ENCODE measurements at places on chromosomes 3 and 15.

DNA sequence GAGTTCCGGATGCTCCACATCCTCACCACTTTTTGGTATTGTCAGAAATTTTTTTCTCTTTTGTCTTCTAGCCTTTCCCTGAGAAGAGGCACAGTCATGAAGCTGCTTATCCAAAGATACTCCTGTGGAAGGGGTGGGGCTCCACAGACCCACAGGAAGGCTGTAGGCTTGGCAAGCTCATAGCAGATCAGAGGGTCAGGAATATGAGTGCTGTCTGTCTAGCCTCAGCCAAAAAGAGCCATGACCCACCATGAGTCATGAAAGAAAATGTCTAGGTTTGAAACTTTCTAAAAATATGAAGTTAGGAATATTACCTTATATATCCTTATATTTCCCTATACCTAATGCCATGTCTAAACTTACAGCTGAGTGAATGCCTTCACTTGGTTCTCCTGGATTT is 118.2 kb upstream of the THBS1 start:
- DNase-seq: no peak

DNA sequence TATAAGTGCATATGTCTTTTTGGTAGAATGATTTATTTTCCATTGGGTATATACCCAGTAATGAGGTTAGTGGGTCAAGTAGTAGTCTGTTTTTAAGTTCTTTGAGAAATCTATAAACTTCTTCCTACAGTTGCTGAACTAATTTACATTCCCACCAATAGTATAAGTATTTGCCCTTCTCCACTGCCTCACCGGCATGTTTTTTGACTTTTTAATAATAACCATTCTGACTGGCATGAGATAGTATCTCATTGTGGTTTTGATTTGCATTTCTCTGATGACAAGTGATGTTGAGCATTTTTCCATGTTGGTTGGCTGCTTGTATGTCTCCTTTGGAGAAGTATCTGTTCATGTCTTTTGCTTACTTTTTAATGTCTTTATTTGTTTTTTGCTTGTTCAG is 94.1 kb upstream of the TP63 start:
- DNase-seq: no peak

- DNase-seq: peak; percentile 81
Measured at GRCh38 chr3:133661454-133662277, at the start of gene TOPBP1. Gene TOPBP1, minus strand, starts transcription at chr3:133661941. Its CDS starts 814 bp downstream, at chr3:133661127.

DNA sequence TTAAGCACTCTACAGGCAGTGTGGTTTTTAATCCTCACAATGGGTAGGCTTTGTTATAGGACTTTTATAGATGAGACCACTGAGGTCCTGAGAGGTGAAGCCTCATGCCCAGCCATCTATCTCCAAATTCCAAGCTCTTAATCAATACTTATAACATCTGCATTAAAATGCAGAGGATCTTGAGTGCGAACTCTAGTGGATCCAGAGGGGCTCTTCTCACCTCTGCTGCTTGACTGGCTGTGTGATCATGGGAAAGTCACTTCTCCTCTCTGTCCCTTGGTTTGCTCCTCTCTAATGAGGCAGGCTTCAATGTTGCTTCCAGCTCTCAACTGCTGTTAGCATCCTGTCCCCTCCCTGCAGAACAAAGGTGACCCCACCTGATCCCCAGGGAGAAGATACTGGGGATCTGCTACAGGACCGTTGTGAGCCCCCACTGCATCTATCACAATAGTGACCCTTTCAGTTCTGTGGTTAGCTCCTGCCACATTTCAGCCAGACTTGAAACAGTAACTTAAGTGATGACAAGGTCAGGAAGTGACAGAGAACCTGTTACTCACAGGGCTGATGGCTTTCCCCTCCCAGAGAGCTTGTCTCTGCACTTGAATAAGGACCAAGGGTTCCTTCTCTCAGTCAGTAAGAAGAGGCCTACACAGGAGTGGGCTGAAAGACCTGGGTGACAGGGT is 1.3 kb downstream of the SLC27A2 start:
- no peak for DNase-seq

DNA sequence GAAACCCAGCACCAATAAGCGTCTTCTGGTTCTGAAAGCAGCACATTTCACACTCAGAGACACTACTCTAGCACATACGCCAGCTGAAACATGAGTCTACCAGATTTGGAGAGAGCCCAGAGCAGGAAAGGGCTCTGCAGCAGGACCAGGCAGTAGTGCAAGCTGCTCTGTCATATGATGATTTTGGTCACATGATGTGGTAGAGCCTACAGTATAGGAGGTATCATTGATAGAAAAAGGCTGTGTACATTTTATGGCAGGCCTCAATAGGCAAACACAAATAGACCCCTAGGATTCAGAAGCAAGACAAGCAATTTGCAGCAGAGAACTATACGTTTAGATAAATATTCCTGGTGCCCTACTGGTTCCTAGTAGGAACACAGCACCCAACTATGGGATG is 58.2 kb downstream of the QTRT2 start:
- no peak for DNase-seq

- DNase-seq: no peak
Measured at GRCh38 chr3:156888576-156888975, 62.4 kb downstream of the LEKR1 start.

DNA sequence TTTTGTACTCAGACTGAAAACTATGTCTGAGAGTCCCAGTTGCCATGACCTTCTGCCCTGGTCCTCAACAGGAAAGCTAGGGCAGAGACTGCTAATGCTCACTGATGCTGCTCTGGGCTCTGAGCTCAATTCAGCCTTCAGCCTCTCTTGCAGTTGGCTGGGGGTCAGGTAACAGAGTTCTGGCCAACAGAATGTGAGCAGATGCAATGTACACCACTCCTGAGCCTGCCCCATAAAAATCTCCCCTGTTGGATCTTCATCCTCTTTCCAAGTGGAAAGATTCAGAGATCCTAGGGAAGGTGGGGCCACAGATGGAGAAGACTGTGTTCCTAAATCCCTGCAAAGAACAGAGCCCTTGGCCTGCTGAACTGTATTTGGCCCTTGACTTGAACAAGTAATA is 87.8 kb downstream of the PDZRN3 start:
- no peak for DNase-seq

GRCh38 chr3:59249004-59249403 is 199.2 kb upstream of the CFAP20DC start:
- DNase-seq: no peak

DNA sequence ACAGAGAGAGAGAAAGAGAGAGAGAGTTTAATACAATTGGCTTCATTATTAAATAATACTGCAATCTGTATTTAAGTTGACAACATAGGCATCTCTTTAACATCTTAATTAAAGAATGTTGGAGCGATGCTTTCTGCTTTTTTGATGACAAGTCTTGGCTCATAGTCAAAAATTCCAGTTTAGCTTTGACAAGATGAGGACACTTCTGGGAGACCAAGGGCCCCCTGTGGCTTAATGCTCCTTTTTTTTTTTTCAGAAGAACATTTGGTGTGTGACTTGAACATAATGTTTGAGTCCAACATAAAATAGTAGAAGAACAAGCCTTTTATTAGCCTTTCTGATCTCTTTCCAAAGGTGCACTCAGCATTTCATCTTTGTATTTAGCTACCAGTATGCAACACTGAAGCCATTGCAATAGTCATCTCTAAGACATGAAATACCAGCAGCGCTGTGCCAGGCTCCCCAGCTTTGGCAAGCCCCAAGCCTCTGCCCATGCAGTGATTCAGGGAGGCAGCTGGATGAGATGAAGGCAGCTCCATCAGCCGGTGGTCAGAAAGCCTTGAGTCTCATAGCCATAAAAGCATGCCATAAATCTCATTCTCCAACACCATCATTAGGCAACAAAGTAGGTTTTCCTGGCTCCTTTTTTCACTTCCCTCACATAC is 349.4 kb upstream of the SEMA6D start:
- no peak for DNase-seq

DNA sequence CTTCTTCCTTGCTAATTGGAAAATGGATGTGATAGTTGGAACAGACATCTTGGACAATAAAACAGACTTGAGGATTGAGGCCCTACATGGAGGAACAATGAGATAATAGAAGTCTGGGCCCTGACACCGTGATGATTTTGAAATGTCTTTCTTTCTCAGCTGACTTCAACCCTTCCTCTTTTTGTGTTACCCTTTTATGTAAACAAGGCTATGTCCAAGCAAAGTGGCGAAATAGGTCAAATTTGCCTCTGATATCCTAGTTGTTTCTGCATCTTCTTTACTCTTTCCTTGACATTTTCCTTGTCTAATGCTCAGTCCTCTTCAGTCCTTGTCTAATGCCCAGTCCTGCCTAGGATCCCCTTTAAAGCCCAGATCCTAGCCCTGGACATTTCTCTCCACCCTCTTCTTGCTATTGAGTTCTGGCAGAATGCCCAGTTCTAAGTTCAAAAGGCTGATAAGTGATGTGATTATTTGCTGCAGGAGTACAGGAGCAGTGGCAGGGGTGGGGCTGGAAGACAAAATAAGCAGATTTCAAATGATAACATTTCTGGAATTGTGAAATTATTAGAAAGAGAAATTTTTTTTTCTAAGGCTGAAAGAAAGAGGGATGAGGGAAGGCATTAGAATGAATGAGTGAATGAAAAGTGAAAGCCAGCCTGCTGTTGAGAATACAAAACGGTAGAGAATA is 6.5 kb upstream of the VPS8 start:
- no peak for DNase-seq

- no peak for DNase-seq
Measured at GRCh38 chr3:157858821-157859220, 247.4 kb downstream of the SHOX2 start.

DNA sequence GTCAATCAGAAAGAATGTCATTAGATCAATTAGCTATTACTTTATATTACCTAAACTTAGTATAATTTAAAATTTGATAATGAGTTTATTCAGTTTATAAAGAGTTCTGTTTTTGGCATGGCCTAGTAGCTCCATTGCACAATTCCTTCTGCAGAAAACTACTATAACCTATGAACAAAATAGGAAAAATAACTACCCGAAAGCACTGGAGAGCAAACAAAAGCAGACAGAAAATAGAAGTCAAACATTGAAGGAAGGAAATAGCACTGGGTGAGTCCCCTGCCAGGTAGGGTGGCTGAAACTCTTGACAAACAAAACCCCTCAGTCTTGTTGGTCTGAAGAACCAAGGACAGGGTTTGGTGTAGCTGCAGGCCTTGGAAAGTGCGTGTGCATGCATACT is 37.5 kb downstream of the CMC1 start:
- no peak for DNase-seq

GRCh38 chr3:43326891-43327581 is 40.7 kb downstream of the SNRK start:
- DNase-seq: no peak

GRCh38 chr3:65174713-65175112 is 486.9 kb upstream of the ADAMTS9 start:
- DNase-seq: no peak

DNA sequence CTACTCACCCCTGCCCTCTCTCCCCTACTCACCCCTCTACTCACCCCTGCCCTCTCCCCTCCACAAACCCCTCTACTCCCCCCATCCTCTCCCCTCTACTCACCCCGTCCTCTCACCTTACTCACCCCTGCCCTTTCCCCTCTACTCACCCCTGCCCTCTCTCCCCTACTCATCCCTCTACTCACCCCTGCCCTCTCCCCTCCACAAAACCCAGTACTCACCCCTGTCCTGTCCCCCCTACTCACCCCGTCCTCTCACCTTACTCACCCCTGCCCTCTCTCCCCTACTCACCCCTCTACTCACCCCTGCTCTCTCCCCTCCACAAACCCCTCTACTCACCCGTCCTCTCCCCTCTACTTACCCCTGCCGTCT is 14.2 kb downstream of the BFSP2 start:
- DNase-seq: no peak

DNA sequence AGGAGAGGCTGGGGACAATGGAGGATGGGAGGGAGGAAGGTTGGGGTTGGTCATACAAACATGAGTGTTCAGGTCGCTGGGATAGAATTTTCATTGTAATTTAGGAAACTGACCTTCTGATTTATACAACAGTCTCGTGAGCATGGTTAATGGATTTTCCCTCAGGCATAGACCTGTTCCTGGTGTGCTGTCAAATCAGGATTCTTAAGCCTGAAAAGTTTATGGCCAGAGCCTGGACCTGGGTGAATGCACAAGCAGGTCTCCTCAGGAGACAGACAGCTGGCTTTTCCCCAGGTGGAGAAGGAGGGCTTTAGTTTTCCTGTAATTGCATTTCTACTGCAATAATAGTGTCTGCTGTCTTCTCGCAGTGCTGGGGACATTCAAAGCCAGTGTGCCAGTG is 338.0 kb downstream of the SHQ1 start:
- DNase-seq: no peak

GRCh38 chr3:127329631-127330285 is 41.9 kb upstream of the PRR20G start:
- no peak for DNase-seq

GRCh38 chr3:36707623-36708409 is 56.5 kb downstream of the DCLK3 start:
- DNase-seq: peak; percentile 33

GRCh38 chr3:185207481-185207880 is 46.4 kb downstream of the EHHADH start:
- no peak for DNase-seq

- no peak for DNase-seq
Measured at GRCh38 chr3:190261740-190262139, 60.5 kb downstream of the CLDN1 start.

DNA sequence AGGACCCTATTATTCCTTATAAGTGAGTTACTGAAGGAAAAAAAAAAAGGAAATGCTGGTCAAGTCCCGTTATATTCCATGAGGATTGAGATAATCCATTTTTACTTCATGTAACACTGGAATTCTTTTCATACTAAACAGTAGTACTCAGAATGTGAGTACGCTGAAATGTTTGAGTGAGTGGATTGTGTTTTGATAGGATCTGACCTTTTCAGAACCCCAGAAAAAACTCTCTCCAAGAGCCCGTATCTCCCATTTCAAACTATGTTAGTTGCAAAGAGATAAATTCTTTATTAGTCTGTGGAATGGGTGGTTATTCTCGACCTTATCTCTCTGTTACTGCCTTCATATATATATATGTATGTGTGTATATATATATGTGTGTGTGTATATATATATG is 2.5 kb upstream of the LPP start:
- no peak for DNase-seq

DNA sequence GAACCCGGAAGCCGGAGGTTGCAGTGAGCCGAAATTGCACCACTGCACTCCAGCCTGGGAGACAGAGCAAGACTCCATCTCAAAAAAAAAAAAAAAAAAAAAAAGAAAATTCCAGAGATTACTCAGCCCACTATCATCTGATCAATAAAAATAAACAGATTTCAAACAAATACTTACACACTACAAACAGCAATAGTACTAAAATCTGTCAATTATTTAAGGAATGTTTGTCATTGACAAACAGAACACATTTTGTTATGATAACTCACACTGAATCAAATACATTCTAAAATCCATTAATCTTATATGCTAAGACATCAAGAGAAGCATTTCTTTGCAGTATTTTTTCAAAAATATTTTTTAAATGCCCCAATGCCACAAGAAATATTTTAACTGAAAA is 7.6 kb downstream of the MYO9A start:
- DNase-seq: no peak
